ENCODE measurements at places on chromosomes 12 and 14.

GRCh38 chr14:106843951-106844483 is 1317.6 kb downstream of the TMEM121 start:
- peak; percentile 12 for DNase-seq

DNA sequence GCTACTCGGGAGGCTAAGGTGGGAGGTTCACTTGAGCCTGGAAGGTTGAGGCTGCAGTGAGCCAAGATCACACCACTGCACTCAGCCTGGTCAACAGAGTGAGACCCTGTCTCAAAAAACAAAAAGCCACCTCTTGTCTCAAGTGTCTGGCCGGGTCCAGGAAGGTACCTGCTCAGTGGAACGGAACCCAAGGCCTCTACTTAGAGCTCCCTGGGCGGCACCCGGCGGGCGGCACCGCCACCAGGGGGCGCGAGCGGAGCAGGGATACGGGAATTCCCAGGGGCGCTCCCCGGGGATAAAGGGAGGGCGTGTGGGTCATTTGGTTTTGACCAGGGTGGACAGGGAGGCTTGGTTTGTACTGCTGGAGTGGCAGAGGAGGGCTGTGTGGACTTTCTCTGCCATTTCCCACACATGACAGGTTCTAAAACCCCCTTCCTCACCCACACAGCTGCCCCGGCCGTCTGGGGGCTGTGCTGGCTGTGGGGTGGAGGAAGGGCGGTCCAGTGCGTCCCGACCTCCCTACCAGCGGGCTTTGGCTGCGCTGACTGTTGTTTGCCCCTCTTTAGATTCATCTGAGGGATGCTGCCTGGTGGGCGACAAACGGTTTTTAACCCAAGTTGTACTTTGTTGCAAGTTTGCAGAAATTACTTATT is 91.4 kb downstream of the SETD3 start:
- no peak for DNase-seq

GRCh38 chr14:83994020-83994419 is 1535.9 kb upstream of the FLRT2 start:
- DNase-seq: no peak

DNA sequence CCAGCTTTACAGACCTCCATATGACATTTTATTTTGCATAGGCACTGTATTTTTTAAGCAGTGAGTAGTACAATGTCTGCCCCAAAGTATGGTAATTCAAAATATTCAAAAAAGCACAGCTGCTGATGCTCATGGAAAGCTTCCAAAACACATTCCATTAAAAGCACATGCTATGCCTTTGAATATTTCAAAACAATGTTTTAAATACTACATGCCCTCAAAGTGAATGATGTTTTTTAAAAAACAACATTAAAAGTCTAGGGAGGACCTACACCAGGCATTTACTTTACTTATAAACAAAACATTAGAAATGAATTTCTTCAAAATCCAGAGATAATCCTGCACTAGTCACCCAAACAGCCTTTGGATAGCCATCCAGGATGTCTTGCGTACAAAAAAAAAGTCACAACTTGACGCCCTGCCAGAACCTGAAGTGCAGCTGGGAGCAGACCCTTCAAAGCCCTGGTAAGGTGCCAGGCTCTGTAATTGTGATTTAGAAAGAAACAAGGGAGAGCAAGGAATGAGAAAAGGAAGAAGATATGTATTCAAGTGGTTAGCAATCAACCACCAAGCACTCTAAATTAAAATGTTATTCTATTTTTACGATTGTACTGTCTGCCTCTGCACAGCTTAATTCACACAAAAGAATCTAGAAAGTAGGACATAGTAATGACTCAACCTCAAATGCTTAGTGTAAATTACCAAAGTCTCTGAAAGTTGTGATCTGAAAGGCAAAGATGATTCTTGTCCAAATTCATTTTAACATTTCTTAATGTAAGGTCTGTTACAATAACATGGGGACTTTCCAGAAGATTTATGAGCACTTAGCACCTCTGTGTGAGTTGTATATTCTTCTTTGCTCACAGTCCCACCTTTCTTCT is 31.9 kb downstream of the CEP83 start:
- DNase-seq: peak; percentile 18

- no peak for DNase-seq
These were observed 252.2 kb downstream of the BTG1 start for GRCh38 chr12:91893476-91893875.

- no peak for DNase-seq
These were observed 109.6 kb downstream of the FOXN3 start for GRCh38 chr14:89307409-89307808.
